ENCODE measurements at places on chromosomes 11 and 22.

DNA sequence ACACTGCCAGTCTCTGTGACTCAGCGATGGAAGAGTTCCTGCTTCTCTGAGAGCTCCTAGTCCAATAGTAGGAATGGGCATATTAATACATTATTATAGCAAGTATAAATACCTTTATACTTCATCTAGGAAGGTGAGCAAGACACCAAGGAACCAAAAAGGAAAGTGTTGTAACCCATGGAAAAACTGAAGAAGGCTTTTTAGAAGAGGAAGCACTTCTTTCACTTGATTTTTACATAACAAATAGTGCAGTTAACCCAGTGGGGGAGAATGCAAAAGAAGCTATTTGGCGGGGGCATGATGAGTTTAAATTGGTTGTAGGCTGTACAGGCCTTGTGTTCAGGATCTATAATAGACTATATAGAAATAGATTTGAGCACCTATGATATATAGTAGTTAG, 31.2 kb upstream of the C11orf87 start:
- H3K27me3 ChIP-seq, result no peaks in the 10 kb centered on the region
- no peak overlapping the region for H3K27ac ChIP-seq
- H3K4me3 ChIP-seq, result no peak overlapping the region

- H3K36me3 ChIP-seq, result no peaks in the 10 kb centered on the region
- H3K27me3 ChIP-seq, result no peaks in the 10 kb centered on the region
- H3K4me1 ChIP-seq, result no peaks in the 10 kb centered on the region
- no peak overlapping the region for H3K4me3 ChIP-seq
These were observed 71.4 kb downstream of the GAB4 start for GRCh38 chr22:16936625-16937024.

- no peaks in the 10 kb centered on the region for H3K36me3 ChIP-seq
- no peak overlapping the region for H3K4me3 ChIP-seq
- no peaks in the 10 kb centered on the region for H3K4me1 ChIP-seq
- no peak for DNase-seq
- H3K27ac ChIP-seq, result no peak overlapping the region
These were observed 109.2 kb downstream of the AASDHPPT start for GRCh38 chr11:106186630-106187029.

DNA sequence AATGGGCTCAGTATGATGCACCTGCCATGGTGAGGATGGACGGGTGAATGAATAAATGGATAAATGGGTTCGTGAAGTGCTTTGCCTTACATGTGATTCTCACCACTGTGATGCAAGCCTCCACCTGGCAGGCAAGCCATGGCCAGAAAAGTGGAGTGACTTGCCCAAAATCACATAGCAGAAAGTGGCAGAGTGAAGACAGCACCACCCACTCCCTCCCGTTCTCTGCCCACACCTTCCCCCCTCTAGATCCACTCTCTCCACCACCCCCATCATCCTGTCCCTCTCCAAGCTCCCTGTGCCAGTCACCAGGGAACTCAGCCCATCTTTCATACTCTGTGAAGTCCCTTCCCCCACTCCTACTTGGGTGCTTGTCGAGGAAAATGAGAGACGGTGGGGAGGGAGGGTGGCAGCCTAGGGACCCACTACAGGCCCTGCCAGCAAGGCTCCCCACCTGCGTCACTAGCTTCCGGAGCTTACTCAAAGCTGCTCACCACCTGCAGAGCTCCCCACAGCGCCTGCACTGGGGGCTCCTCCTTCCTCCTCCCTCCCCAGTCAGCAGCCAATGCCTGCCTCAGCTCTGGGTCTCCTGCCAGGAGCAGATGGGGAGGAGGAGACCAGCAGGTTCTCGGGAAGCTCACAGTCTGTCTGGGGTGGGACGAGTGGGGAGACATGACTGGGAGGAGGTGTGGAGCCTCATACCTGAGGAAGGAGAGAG, 82.3 kb downstream of the PDE2A start:
- peaks cover 19% of the 10 kb centered on the region for H3K4me1 ChIP-seq
- peaks cover 12% of the 10 kb centered on the region for H3K27me3 ChIP-seq
- DNase-seq, result peak; percentile 76
- H3K36me3 ChIP-seq, result no peaks in the 10 kb centered on the region
- H3K4me3 ChIP-seq, result no peak overlapping the region
- peak overlapping the region; percentile 38 for H3K27ac ChIP-seq

DNA sequence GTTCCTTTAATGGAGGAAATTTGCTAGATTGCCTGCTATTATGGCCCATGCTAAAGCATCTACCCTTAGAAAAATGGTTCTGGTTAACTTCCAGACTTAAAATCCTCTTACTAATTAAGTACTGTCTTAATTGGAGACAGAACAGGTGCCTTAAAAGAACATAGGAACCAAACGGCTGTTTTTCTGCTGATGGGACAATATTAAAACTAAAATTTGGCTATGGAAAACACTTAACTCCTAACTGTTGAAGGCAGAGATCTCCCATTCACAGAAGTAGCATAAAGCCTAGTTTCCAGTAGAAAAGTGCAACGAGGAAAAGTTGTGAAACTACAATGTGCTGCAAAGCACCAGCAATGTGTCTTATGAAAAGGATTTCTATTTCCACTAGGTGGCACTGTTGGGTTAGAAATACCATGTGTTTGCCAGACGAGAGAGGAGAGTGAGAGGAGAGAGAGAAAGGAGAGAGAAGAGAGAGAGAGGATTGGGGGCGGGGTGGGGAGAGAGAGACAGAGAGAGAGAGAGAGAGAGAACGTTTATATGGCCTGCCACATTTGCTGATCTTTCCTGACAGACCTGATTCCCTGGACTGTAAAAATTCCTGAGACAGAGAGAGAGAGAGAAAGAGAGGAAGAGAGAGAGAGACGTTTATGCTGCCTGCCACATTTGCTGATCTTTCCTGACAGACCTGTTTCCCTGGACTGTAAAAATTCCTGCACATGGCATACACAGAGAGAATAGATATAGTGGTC, 51.5 kb downstream of the FAM181B start:
- H3K27ac ChIP-seq, result no peak overlapping the region
- no peaks in the 10 kb centered on the region for H3K27me3 ChIP-seq
- peak; percentile 77 for DNase-seq
- H3K4me1 ChIP-seq, result peaks cover 10% of the 10 kb centered on the region

DNA sequence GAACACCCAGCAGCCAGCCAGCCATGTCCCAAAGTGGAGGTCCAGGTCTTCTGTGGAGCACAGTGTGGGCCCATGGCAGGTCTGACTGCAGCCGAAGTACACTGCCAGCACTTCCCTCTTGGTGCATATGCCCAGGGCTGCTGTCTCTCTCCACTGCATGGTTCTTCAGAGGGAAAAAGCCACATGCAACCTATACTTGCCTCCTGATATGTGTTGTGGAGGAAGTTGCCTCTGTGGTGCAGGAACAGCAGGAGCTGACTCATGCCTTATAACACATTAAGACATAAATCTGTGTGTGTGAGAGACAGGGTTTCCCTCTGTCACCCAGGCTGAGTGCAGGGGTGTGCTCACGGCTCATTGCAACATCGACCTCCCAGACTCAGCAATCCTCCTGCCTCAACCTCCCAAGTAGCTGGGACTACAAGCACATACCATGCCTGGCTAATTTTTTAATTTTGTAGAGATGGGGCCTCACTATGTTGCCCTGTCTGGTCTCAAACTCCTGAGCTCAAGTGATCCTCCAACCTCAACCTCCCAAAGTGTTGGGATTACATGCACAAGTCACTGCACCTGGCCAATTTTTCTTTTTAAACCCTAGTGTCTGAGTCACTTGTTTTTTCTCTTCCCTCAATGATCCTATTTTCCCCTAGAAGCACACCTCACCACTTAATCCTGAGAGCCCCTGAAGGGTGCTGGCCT, 98.8 kb downstream of the MPPED2 start:
- no peak for DNase-seq
- no peaks in the 10 kb centered on the region for H3K4me1 ChIP-seq
- no peak overlapping the region for H3K4me3 ChIP-seq

DNA sequence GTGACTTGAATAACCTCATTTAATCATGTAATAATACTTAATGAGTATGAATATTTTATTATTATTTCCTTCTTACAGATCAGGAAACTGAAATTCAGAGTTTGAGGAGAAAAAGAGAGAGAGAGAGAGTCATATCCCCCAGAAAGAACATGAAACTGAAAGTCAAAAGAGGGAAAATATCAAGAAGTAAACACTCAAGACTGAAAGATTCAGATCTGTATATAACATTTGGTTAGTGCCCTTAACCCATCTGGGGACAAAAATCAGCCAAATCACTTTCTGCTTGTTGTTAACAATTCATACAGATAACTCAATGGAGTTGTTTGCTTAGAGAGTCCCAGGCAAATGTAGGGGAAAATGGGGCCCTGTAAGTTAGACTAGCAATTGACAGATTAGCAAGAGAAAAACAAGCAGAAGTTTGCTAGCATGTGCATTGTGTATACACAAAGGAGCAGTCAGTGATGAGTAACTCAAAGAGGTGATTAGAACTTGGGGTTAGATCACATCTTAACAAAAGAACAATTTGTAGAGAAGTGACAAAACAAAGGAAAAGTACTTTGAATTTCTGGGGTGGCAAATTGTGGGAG, 25.9 kb upstream of the MMP13 start:
- peaks cover 9% of the 10 kb centered on the region for H3K4me1 ChIP-seq
- H3K27me3 ChIP-seq, result no peaks in the 10 kb centered on the region
- H3K4me3 ChIP-seq, result no peak overlapping the region
- no peaks in the 10 kb centered on the region for H3K36me3 ChIP-seq
